Activated effector memory CD4-positive, alpha-beta T cell treated with Interleukin-2 at 50 U/mL for 16 hours (primary cell): ENCODE measurements at places on chromosomes 1 and 21.

DNA sequence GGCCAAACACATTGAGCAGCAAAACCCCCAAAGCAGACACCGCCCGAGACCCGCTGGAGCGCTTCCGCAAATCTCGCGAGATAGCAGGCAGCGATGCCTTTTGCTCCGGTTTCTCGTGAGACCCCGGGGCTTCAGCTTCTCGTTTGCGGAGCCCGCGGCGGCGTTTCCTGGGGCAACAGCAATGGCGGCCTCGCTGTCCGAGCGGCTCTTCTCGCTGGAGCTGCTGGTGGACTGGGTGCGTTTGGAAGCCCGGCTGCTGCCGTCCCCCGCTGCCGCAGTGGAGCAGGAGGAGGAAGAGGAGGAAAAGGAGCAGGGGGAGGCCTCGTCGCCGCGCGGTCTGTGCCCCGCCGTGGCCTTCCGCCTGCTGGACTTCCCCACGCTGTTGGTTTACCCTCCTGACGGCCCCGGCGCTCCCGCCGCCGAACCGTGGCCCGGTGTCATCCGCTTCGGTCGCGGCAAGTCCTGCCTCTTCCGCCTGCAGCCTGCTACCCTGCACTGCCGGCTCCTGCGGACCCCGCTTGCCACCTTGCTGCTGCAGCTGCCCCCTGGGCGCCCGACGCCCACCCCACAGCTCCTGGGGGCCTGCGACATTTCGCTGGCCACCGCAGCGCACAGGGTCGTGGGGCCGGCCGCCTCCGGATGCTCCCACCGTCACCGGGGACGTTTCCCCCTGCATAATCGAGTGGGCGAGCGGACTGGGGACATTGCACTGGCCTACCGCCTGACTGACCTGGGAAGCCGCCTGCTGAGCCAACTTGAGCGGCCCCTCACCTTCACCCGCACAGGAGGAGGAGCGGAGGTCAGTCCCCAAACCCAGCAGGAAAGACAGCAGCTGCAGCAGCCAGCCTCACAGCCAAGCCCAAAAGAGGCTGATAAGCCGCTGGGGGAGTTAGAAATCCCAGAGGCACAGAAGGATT lies at the start of gene MAP10:
Gene MAP10, plus strand, starts transcription at position 148 of the 917 bp plus-strand sequence. Its CDS starts 34 bp downstream, at position 182.
- DNase-seq, result peak; percentile 58

DNA sequence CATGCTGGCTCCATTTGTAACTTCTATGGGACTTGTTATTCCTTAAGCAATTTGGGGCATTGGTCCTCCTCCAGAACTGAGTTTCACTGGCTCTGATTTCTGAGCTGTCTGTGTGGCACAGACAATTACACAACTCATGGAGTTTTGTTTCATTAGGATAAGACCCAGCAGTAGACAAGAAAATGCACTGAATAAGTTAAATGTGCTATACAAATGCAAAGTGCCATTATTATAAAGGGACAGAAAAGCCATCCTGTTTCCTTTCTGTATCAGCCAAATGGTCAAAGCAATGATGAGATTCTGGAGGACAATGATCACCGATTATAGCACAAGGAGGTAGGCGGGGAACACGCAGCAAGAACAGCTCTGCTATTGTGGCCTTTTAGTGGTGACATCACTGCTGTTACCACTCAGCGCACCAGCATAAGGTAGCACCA lies 81.9 kb downstream of the CNIH3 start:
- no peak for DNase-seq

DNA sequence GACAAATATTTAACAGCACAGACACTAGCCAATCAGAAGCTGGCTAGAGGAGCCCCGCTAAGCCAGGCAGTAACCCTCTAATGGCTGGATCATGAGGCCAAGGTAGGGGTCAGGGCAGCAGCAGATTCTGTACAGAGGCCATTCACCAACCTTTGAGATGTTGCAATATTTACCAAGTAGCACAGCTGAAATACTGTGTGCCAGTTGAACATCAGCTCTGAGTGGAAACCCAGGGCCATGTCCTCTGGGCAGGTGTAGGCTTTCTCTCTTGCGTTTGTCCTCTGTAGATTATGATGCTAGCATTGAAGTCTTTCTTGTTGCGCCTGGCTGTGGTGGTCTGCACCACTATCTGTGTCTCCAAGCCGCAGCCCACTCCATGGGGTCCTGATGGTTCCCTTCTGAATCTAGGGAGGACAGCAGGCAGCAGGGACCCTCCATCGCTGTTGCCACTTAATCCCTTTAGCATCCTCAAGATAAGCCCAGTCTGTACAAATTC lies 2.5 kb upstream of the COG2 start:
- no peak for DNase-seq

- DNase-seq, result no peak
Measured at GRCh38 chr1:227948493-227949260, 945 bp upstream of the WNT9A start.

GRCh38 chr1:23977854-23978191 lies 2.3 kb downstream of the SRSF10 start:
- DNase-seq, result no peak

DNA sequence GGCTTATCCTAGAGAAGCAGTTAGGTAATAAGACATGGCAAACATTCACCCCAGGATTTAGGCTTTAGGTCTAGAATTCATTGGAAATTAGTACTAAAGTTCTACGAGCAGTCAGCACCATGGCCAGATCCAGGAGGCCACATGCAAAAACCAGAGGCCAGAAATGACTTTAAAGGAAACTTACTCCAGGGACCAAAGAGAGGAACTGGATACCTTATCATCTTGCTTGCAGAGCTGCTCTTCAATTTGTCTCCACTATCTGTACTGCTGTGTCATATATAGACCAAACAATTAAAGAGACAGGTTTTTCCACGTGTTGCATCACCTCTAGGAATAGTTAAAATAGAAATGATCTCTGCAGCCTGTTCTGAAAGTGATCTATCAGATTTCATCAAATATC lies 127.8 kb downstream of the LMX1A start:
- no peak for DNase-seq

GRCh38 chr1:88608139-88608943 lies 75.7 kb upstream of the PKN2 start:
- DNase-seq, result no peak

DNA sequence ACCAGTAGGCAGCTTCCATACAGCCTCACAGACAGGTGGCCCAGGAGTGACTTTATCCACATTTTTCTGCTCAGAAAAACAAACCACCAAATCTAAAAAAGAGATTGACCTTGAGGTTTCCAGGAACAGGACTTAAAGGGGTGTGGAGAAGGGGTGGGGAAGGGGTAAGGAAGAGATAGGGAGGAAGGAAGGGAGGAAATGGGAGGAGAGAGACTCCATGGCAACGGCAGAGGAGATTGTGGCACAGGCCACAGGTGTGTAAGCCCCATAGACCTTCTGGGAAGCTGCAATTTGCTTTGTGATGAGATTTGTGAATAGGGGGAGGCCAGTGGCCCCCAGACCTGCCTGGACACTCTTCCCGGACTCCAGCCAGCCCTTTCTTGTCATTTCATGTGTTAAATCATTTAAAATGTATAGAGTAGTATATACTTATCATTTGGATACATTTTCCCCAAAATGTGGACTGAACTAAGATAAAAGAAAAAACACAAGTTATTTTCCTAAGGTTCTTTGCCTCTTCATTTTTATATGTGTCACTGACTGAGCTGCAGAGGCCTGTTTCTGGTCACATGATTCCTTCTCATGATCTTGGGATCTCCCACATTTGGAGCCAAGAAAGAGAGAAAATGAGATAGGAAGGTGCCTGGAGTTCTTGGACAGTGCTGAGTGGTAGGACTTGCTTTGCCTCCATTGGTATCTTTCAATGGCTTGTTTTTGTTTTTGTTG lies 55.5 kb downstream of the CLIC6 start:
- no peak for DNase-seq

DNA sequence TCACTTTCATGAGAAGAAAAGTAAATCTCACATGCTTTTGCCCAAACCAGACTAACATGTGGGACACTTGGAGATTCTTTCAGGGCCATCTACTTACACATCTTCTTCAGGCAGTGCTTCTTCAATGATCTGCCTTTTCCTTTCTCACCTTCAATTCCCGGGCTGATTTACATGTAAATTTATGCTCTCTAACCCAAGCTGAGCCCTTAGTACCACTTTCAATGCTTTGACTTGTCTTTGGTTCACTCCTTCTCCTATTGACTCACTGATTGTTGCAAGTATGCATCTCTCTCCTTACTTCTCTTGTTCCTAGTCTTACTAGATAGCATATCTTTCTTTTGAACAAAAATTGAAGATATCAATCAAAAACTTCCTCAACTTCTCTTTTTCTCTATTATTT lies 154.2 kb upstream of the DEPDC1 start:
- DNase-seq, result no peak

DNA sequence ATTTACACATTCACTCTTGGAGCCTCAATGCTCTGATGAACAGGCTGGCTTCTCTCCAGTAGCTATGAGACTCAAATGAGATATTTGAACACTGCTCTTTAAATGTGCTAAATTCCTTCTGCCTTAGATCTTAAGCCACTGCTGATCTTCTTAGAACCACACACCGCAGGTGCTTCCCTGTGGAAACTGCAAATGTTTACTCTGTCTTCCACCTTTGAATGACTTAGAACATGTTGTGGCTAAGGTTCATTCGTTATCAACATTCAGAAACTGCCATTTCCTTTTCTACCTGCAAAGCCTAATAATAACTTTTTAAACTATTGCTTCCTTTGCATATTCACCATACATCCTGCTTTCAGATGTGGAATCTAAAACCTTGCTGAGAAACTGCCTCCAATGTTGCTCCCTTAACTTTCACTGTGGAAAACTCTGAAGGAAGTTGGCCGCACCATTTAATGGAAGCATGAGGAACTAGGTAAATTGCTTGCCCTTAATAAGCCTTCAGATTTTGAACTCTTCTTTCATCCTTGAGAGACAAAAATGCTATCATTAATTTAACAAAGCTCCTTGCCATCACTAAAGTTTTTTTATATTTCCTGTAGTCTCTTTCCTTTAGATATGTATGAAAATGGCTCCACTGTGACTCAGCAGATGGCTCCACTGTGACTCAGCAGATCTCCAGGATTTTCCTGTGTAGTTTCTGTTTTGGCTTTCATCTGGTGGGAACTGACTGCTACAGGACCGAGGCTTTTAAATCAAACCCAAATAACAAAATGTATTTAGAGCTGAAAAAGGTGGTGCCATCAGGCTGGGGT lies 143.8 kb downstream of the TNFSF18 start:
- no peak for DNase-seq

DNA sequence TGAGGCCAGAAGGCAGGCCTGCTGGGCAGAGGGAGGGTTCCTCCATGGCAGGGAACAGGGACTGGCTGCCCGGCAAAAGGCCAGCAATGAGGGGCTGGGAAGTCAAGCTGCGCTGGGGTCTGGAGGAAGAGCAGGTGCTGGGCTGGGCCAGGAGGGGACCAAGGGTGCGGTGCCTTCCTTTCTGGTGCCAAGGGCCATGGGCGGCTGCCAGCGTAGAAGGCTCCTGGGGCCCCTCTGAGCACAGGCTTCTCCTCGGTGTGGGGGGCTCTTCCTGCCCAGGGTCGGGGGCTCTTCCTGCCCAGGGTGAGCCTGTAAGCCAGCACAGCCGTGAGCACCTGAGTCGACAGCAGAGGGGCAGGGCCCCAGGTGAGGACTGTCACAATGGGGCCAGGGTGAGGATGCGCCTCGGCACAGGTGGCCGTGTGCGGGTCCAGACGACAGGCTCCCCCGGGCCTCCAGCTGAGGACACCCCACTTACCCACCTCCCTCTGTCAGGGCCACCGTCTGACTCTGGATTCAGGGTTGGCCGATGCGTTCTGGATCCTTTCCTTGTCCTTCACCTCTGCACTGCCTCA lies 10.7 kb upstream of the DNMT3L start:
- DNase-seq, result no peak

DNA sequence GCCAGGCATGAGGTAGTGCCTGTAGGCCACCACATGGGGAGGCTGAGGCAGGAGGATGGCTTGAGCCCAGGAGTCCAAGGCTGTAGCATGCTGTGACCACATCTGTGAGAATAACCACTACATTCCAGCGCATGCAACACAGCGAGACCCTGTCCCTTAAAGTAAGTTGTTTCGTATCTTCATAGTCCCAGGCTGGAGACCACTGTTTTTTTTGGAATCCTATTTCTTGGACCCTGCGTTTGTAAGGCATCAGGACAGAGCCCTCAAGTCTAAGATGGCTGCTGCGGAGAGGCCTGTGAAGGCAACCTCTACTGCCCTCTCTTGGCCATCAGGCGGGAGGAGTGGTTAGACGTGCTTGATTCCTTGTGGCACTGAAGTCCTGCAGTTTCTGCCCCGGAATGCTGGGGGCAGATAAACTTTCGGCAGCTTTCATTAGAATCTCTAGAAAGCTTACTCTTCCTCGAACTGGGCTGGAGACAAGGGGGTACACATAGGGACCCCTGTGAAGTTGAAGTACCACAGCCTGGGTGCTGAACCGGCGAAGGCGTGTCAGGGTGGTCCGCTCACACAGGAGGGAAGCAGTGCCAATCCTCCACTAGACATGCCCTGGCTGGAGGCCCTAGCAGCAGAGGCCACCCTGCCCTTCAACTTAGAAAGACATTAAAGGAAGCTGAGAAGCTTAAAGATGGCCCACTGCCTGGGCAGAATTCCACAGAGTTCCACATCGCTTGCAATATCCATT lies 36.6 kb downstream of the RABIF start:
- no peak for DNase-seq
